Renal pelvis (tissue), 12 donors: ENCODE measurements at places on chromosomes 4 and X.

- DNase-seq, result no peak
Measured at GRCh38 chr4:181504924-181505323, 738.3 kb upstream of the TENM3 start.

DNA sequence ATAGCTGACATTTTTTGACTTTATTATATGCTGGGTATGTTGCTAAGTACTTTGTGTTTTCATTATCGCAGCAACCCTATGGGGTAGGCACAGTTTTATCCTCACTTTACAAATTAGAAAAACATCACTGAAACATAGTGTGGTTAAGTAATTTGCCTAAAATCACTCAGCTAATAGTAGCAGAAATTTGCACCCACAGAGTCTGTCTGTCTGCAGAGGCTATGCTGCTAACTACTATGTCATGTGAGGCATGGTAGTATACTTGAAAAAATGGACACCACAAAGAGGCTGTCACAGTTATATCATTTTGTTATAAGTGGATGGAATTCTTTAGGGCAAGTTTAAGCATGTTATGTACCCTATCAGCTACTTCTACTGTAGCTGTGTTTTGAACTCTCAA lies 69.0 kb downstream of the STAG2 start:
- no peak for DNase-seq

DNA sequence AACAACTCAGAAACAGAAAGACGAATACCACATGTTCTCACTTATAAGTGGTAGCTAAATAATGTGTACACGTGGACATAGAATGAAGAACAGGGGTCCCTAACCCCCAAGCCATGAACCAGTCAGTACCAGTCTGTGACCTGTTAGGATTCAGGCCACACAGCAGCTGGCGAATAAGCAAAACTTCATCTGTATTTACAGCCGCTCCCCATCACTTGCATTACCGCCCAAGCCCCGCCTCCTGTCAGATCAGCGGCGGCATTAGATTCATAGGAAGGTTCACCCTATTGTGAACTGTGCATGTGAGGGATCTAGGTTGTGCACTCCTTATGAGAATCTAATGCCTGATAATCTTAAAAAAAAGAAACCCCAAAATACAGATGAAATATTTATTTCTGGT lies 1128.7 kb downstream of the NLGN4X start:
- DNase-seq, result no peak

DNA sequence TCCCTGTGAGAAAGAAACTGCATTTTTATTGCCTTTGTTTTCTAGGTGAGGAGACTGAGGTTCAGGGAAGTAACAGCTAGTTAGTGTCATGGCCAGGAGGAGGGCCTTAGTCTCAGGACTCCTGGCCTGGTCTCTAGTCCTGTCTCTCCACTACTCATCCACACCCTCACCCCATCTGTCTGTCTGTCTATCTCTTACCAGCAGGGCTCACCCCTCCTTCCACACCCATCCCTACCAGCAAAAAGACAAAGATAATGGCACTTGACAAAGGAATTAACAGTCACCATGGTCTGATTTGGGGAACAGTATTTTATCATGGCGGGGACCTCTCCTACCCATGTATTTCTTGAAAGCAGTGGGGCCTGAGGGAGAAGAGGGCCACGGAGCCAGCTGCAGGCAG lies 125.8 kb downstream of the REPS2 start:
- DNase-seq, result no peak

DNA sequence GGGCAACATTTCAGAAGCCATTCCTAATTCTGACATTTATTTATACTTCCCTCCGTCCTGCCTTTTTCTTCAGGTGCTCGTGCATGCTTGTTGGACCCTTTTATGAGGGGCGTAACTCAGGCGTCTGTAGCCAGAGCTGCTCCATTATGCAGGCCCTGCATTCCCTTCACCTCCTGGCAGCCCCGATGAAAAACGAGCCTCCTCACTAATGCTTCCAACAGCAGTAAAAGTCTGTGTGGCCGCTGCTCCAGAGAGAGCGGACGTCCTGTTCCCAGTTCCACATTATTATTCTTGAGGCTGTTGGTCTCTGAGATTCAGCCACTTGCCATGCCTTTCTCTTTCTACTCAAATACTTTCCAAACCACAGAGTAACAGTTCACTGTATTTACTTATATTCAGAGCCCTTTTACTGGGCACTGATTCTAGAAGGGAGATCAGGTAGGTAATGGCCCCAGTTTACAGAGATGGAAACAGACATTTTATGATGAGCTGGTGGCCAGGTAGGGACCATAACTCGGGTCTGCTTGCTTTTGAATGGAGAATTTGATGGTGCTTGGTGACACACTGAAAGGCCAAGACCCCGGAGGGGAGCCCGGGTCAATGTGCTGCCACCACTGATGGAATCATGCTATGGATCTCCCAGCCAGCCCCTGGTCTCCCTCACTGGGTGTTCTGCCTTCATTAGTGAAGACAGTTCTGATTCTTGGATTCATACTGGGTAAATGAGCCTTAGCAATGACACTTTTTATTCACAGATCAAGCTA lies 101.0 kb downstream of the GATB start:
- peak; percentile 62 for DNase-seq

DNA sequence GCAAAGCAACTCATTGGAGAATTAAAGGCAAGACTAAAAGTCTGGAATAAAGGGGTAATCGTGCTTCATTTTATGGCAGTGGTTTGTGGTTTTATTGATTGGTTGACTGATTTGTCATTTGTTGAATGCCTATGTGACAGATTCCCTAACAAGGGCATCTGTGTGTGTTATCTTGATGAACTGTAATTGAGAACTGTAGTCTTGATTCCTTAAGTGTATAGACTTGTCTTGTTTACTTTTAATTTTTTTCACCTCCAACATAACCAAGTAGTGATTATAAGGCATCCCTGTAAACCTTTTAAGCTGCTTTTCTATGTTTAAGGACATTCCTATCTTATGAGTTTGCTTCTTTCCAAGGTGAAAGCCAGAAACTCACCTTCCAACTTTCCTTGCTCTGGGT lies 216.0 kb upstream of the TAPT1 start:
- DNase-seq, result no peak

DNA sequence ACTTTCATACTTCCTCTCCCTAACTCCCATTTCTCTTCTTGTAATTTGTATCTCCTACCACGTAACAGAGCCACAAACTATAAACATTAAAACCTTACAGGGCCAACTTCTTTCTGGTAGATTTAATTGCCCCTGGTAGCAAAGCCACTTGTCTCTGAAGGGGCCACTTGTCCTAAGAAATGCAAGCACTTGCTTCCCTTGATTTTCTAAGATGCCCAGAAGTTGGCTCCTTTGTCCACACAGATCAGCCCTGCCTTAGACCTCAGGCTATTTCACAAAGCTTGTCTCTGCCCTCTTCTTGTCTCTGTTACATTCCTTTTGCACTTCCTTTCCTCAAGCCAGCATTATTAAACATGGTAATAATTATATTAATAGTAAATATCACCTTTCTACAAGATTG lies 80.6 kb upstream of the CXXC4 start:
- DNase-seq, result no peak

DNA sequence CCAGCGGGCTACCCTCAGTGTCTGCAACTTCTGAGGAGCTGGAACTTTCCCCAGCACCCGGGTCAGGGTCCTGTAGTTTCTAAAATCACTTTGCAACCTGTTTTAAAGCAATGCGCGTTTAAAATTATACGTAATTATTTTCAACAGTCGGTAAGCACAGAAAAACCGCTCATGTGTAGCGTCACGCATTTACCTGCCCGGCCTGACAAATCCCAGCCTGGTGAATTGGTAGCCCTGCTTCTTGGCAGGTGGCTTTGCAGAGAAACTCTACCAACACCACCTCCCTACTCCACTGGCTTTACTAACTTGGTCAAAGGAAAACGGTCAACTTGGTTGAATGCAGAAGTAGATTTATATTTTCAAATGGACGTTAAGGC lies 640 bp downstream of the BANK1 start:
- DNase-seq, result no peak

DNA sequence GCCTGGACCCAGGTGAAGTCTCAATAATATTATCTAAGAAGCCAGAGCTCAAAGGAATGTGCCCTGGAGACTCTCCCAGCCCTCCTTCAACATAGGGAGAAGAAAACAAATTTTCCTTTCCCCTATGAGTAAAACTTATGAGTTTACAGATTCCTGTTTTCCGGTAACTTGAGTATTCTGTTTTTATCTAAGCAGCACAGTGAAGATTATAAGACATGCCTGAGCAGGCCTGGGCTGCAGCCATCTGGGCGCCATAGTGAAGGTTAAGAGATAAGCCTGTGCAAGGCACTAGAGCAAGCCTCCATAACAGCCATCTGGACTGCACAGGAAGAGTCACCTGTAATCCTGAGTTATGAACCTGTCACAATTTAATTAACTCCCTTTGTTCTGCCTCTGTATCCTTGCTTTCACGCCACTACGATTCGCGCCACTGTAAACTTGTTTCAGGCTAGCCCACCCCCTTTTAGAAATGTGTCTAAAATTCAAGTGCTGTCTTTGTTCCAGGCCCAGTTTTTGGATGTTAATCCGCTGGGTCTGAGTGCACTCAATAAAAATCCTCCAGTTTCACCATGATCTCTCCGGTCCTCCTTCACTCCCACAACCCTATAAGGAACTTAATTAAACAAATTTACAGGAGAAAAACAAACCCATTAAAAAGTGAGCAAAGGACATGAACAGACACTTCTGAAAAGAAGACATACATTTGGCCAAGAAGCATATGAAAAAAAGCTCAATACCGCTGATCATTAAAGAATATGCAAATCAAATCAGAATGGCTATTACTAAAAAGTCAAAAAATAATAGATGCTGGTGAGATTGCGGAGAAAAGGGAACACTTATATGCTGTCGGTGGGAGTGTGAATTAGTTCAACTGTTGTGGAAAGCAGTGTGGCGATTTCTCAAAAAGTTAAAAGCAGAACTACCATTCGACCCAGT lies 189.5 kb downstream of the APBB2 start:
- DNase-seq, result no peak

GRCh38 chr4:76781698-76782595 lies 116.0 kb downstream of the SOWAHB start:
- DNase-seq, result no peak

GRCh38 chr4:2931512-2932301 lies 31.5 kb downstream of the NOP14 start:
- DNase-seq, result no peak

DNA sequence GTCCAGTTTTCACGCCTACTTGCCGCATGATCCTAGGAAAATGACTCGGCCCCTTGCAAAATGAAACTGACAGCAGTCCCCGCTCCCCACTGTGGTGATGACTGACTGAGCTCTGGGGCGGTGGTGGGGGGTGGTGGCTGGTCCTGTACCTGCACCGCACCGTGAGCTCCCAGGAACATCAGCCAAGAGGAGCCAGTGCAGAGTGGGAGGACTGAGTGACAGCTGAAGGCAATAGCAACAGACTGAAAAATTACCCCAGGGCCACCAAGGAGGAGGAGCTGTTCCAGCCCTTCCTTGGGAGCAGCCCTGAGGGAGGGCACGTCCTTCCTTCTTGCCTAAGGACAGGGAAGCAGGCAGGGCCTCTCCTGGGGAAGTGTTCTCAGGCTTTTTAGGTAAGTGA lies 2.4 kb upstream of the C4orf50 start:
- DNase-seq, result no peak

GRCh38 chrX:10157543-10157942 lies 768 bp downstream of the CLCN4 start:
- DNase-seq, result no peak

DNA sequence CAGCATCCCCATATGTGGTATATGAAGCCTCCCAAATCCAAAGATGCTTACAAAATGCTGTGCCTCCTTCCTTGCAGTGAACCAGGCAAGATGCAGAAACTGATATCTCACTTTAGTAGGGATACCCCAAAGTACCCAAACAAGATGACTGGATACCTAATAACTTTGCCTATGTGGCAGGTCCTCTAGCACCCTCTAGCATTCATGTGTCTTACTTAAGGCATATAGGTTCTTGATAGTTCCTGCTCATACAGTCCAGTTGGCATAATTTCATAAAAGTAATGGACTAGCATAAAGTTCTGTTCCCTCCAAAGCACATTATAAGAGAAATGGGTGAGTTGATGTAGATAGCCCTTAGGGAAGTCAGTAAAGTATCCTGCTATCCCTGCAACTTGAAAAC lies 36.8 kb upstream of the SPP1 start:
- DNase-seq, result no peak

GRCh38 chr4:71237641-71238040 lies 101.2 kb upstream of the SLC4A4 start:
- no peak for DNase-seq

GRCh38 chr4:78656968-78657445 lies 105.4 kb downstream of the ANXA3 start:
- DNase-seq, result no peak

GRCh38 chrX:129983575-129984110 lies 1.2 kb downstream of the BCORL1 start:
- no peak for DNase-seq

DNA sequence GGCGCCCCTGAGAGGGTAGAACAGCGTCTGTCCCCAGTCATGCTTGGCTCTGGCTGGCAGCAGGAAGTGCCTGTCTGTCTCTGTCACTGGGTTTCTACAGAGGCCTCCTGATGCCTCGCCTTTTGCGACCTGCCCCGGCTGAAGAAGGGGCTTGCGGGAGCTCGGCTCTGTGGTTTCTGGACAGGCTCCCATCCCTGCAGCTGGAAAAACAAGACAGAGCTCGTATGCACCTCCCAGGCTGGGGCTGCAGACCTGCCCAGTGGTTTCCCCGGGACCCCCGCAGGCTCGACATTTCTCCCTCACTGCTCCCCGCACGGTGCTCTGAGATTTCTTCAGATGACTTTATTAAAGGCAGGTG lies 57.0 kb upstream of the SORCS2 start:
- DNase-seq, result no peak

DNA sequence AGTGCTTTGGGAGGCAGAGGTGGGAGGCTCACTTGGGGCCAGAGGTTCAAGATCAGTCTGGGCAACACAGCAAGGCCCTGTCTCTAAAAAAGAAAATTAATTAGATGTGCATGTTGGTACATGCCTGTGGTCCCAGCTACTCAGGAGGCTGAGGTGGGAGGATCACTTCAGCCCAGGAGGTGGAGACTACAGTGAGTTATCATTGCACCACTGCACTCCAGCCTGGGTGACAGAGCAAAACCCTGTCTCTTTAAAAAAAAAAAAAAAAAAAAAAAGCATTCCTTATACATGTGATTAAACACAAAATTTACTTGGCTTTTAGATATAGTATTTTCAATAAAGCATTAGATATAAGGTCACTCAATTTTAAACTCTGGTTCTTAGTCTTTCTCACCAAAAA lies 34.9 kb downstream of the SMARCA1 start:
- no peak for DNase-seq

DNA sequence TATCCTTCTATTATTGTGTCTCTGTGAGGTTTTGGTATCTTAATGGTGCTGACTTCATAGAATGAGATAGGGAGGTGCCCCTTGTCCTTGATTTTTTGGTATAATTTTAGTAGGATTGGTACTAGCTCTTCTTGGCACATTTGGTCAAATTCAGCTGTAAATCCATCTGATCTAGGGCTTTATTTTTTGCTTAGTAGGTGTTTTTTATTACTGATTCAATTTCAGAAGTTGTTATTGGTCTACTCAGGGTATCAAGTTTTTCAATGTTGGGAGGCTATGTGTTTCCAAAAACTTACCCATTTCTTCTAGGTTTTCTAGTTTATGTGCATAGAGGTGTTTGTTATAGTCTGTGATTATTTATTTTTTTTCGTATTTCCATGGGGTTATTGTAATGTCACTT lies 103.3 kb downstream of the SH3BGRL start:
- DNase-seq, result no peak

GRCh38 chr4:156545003-156545785 lies 426.4 kb downstream of the PDGFC start:
- no peak for DNase-seq
